ENCODE measurements at places on chromosomes 3 and 15. TPM values are rescaled to one million over a fixed set of nuclear protein-coding genes. Genes with fewer than 3 reads are reported as not detected.

Gene COL6A5
- not detected for polyA plus RNA-seq

Gene TRIM71
- polyA plus RNA-seq: 0.02 TPM

Gene CIP2A
- polyA plus RNA-seq: 1.3 TPM

Gene MCTP2
- 7.4 TPM for polyA plus RNA-seq

Gene ERC2
- not detected for polyA plus RNA-seq

Gene CDCP1
- 0.38 TPM for polyA plus RNA-seq

Gene KCNAB1
- 0.08 TPM for polyA plus RNA-seq

Gene RARB
- polyA plus RNA-seq: not detected

Gene HACD3
- polyA plus RNA-seq: 10.8 TPM

Gene TADA3
- 46.9 TPM for polyA plus RNA-seq

Gene INKA1
- polyA plus RNA-seq: 1.3 TPM

Gene KLF15
- polyA plus RNA-seq: not detected

Gene SH2D7
- polyA plus RNA-seq: not detected

Gene IQCF2
- not detected for polyA plus RNA-seq

Gene PTPRG
- polyA plus RNA-seq: not detected

All from CD14-positive monocyte (primary cell).